ENCODE measurements at places on chromosomes 4 and X. TPM values are rescaled to one million over a fixed set of nuclear protein-coding genes. Genes with fewer than 3 reads are reported as not detected.

GRCh38 chrX:21996872-21997455, 35.2 kb upstream of the PHEX start:
- no peak overlapping the region for H3K27ac ChIP-seq
- H3K4me3 ChIP-seq = no peak overlapping the region
- H3K27me3 ChIP-seq = no peaks in the 10 kb centered on the region
- no peaks in the 10 kb centered on the region for H3K36me3 ChIP-seq
- no peak for DNase-seq

- H3K27me3 ChIP-seq = no peaks in the 10 kb centered on the region
- H3K4me1 ChIP-seq = no peaks in the 10 kb centered on the region
- DNase-seq = peak; percentile 48
- peak overlapping the region; percentile 87 for H3K27ac ChIP-seq
- H3K36me3 ChIP-seq = peaks cover 12% of the 10 kb centered on the region
Measured at GRCh38 chr4:47913861-47914219, 543 bp downstream of the NFXL1 start.

DNA sequence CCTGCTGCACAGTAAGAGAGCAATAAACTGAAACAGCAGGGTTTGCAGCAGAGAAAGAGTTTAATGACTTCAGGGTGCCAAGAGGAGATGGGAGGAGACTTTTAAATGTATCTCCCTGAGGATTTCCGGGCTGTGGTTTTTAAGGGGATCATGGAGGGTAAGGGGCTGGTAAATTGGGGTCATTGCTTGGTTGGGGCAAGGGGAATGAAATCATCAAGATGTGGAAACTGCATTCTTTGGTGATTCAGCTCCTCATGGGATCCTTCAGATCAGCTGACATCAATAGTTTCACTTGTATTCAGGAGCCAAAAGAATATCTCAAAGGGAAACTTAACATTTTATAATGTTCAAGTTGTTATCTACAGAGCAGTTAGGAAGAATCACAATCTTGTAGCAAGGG, 174.3 kb upstream of the ANXA10 start:
- H3K4me3 ChIP-seq = no peak overlapping the region
- no peaks in the 10 kb centered on the region for H3K36me3 ChIP-seq
- no peaks in the 10 kb centered on the region for H3K27me3 ChIP-seq
- H3K4me1 ChIP-seq = no peaks in the 10 kb centered on the region
- H3K27ac ChIP-seq = no peak overlapping the region

DNA sequence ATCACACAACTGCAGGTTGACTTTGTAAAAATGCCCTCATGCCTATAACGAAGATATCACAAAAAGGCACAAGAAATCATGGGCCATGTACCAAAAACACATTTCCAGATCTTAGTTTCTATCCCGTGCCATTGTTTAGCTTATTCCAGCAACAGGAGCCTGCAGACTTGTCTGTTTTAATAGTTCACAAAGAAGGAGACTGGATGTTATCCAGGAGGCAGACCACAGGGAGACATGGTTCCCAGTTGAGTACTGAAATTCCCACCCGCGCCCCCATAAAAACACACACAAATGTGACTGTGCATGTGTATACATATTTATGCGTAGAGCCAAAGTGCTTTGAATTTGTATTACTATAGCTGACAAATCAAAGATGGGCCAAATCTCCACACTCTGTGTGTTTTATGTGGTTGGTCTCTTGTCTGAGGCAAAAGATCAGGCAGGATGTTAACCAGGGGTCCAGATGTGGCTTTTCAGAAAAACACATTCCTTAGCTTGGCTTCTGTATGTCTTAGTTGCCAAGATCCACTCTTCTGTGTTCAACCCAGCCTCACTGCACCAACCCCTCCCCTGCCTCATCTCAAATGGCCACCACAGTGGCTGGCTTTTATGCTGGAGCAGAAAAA, 469.2 kb upstream of the DIPK2B start:
- no peak overlapping the region for H3K27ac ChIP-seq
- peaks cover 3% of the 10 kb centered on the region for H3K27me3 ChIP-seq
- no peaks in the 10 kb centered on the region for H3K36me3 ChIP-seq
- no peak overlapping the region for H3K4me3 ChIP-seq

DNA sequence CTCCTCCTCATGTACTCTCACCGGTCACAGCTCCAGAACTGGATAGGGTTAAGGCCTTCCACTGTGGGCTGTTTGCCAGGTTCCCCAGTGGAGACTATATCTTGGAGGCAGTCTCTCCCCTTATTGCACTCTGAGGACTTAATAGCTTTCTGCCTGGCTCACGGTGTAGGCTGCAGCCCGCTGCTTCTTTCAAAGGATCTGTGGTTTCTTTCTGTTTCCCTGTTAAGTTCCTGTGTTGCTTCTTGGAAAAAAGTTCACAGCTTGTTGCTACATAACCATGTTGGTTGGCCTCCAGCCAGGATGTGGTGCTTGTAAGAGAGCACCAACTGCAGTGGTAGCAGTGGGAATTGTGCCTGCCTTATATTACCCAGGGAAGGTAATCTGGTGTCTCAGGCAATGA, 24.9 kb upstream of the ZDHHC15 start:
- no peak overlapping the region for H3K4me3 ChIP-seq
- no peaks in the 10 kb centered on the region for H3K4me1 ChIP-seq
- no peak overlapping the region for H3K27ac ChIP-seq
- DNase-seq = no peak
- H3K27me3 ChIP-seq = no peaks in the 10 kb centered on the region

- H3K4me1 ChIP-seq = peaks cover 55% of the 10 kb centered on the region
- DNase-seq = no peak
- peak overlapping the region; percentile 77 for H3K27ac ChIP-seq
Measured at GRCh38 chr4:81468678-81469077, 3.0 kb downstream of the RASGEF1B start.

DNA sequence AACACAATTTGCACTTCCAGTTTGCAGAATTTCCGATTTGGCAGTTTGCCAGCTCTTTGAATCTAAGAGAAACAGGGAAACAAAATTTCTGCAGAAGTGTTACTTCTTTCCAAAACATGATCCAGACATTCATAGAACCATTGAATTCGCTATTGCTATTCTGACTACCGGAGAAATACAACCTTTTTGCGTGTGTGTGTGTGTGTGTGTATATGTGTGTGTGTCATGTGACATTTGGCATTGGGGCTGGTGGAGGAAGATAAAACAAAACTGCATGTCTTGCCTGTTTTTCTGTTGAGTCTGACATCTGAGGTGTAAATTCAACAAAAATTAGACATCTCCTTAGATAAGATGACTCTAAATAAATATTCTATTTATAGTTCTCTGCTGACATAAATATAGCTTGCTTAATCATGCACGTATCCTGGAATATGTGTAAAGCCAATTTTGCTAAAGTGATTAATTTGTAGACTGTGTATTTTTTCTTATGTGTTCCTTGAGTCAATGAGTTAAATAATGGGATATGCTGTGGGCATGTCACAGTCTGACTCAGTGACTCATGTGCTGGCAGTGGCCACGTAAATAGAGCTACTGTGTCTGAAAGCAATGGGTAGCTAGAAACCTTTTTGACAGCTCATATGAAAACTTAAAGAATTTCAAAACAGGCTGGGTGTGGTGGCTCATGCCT, 98.9 kb downstream of the HPGD start:
- no peak for DNase-seq
- H3K27ac ChIP-seq = no peak overlapping the region
- no peaks in the 10 kb centered on the region for H3K36me3 ChIP-seq
- no peaks in the 10 kb centered on the region for H3K27me3 ChIP-seq
- H3K4me3 ChIP-seq = no peak overlapping the region

- H3K27me3 ChIP-seq = no peaks in the 10 kb centered on the region
- no peak overlapping the region for H3K27ac ChIP-seq
- H3K36me3 ChIP-seq = no peaks in the 10 kb centered on the region
- no peak for DNase-seq
- H3K4me1 ChIP-seq = no peaks in the 10 kb centered on the region
Measured at GRCh38 chr4:75302648-75303047, 211.6 kb downstream of the RCHY1 start.

DNA sequence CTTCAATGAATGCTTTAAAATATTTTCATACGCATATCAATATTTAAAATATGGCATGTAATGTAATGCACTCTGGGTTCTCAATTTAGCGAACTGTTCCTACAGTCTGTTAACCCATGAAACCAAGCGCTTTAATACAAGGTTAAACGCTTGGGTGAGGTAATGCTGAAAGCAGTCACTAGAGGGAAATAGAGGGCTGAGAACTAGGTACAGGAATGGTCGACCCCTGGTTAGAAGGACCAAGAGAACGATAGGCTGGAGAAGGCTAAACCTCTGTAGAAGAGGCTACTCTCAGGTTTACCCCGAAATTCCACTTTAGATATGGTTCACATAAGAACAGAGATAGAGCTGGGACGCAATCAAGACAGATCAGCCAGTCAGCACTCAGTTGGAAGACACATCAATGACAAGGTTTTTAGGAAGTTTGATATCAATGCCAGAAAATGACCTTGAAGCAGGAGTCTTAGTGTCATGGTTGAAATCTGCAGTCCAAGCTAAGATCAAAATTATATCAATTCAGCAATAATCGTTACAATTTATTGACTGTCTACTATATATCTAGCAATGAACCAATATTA, 26.9 kb downstream of the ARSJ start:
- no peak for DNase-seq
- no peak overlapping the region for H3K4me3 ChIP-seq
- H3K27me3 ChIP-seq = no peaks in the 10 kb centered on the region

GRCh38 chr4:153543351-153543750, 77.2 kb downstream of the TMEM131L start:
- H3K27me3 ChIP-seq = no peaks in the 10 kb centered on the region
- H3K4me1 ChIP-seq = no peaks in the 10 kb centered on the region
- H3K27ac ChIP-seq = no peak overlapping the region
- no peak overlapping the region for H3K4me3 ChIP-seq

Gene PQBP1
- 34.6 TPM for total RNA-seq

Gene PDGFC
- 11.1 TPM for total RNA-seq

Gene PLCXD1
- 19.7 TPM for total RNA-seq
